ENCODE measurements at places on chromosomes 7 and 10.

DNA sequence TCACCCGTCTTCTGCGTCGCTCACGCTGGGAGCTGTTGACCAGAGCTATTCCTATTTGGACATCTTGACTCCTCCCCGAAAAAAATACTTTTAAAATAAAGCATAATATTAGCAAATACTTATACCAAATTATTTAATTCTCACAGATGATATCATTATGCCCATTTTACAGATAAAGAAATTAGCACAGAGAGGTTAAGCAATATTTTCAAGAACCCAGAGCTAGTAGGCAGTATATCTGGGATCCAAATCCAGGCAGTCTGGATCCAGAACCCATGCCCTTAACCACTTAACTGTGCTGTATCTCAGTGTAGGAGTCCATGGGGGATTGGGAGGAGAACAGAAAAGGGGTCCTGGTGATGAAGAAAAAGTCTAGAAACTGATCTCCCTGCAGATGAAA, 6.1 kb downstream of the IQUB start:
- DNase-seq = no peak

- DNase-seq = no peak
These were observed 3.4 kb upstream of the CDK13 start for GRCh38 chr7:39946693-39947092.

DNA sequence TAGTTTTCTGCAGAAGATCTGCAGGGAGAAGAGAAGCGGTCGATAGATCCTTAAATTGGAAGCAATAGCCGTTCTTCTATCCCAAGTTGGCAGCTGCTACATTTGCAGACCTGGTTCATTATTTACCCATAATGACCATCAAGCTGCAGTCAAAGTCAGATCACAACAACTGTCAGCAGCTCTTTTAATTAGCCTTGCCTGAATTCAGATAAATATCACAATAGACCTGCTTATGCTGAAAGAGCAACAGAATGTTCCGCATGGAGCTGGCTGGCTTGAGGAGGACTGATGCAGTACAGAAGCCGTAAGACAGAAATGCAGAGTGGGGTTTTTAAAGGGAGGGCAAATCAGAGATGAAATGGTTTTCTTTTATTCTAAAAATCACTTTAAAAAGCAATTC, 109.4 kb downstream of the HIBADH start:
- no peak for DNase-seq

GRCh38 chr7:87213811-87214210, 5.7 kb downstream of the TMEM243 start:
- DNase-seq = no peak

GRCh38 chr7:77791336-77791735, 6.9 kb downstream of the TMEM60 start:
- DNase-seq = no peak

DNA sequence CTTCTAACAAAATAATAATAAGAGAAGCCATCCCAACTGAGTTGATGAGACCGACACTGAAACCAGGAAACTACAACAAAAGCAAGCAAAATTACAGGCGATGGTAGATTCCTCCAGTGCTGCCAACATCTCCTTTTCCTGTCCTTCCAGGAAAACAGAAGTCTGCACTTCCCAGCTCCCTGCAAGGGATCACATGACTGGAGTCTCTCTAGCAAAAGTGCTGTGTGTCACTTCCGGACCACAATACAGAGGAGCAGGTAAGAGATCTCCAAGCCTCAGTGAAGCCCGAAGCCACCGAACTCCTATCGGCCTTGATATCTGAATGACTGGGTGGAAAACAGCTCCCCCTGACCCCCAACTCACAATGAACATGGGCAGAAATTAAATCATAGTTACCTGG, 63.2 kb downstream of the SMURF1 start:
- no peak for DNase-seq

- DNase-seq = no peak
These were observed 25.2 kb upstream of the FIGNL1 start for GRCh38 chr7:50475340-50475739.

- DNase-seq = no peak
These were observed 302.4 kb downstream of the DOCK4 start for GRCh38 chr7:111903797-111904196.

GRCh38 chr10:77770868-77771175, 133.2 kb upstream of the KCNMA1 start:
- no peak for DNase-seq

DNA sequence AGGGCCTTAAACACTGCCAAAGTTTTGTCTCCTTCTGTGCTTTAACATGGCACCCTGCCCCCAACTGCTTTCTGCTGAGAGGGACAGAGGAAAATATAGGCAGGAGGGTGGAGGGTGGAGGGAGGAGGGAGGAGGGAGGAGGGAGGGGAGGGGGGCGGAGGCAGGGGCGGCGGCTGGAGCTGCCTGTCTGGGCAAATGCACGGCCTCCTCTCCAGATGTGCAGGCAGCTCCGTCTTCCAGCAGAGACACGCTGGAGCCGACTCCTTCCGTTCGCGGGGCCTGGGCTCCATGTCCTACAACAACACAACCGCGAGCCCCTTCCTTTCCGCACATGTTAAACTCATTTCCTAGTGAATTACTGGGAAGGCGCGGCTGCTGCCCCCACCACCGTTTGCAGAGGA, 14.2 kb downstream of the EBF3 start:
- DNase-seq = no peak

- DNase-seq = no peak
These were observed 66.9 kb downstream of the MCMBP start for GRCh38 chr10:119805702-119806230.

- no peak for DNase-seq
These were observed 32.4 kb downstream of the ANXA11 start for GRCh38 chr10:80172896-80173295.

DNA sequence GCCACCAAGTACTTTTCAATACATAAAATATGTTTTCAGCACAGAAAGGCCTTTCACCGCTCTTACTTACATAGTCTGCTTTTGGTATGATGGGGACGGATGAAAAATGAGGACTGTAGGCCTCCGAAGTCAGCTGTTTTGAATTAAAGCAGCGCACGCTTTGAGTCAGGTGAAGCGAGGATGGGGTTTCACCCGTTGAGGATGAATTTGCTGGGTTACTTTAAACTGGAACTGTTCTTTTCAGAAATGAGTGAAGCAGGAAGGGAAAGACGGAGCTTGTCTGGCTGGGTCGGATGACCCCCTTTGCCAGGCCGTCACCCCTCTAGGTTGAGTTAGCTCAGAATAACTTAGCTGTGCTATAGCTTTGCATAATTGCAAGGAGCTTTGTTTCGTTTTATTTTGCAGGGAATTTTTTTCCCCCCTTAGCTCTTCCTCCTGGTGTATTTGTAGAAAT, 40.0 kb downstream of the CUX1 start:
- DNase-seq = no peak

GRCh38 chr10:49112098-49112497, 3.2 kb downstream of the VSTM4 start:
- no peak for DNase-seq

DNA sequence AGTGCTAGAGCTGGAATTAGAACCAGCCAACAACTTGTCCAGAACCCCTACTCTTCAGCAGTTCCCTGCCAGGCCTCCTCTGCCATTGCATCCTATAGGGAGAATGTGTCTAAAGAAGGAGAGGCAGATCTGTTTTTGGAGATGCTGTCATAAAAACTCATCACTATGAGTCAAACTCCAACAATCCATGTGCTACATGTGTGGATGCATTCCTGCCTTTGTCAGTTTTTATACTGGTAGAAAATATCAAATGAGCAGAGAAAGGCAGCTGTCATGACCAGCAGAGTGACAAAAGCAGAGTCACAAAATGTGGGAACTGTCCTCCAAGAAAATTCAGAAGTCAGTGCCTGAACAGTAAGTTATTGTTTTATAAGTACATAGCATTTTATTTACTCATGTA, 93.0 kb downstream of the ABLIM1 start:
- DNase-seq = no peak

GRCh38 chr10:77554996-77555397, 82.6 kb downstream of the KCNMA1 start:
- no peak for DNase-seq

DNA sequence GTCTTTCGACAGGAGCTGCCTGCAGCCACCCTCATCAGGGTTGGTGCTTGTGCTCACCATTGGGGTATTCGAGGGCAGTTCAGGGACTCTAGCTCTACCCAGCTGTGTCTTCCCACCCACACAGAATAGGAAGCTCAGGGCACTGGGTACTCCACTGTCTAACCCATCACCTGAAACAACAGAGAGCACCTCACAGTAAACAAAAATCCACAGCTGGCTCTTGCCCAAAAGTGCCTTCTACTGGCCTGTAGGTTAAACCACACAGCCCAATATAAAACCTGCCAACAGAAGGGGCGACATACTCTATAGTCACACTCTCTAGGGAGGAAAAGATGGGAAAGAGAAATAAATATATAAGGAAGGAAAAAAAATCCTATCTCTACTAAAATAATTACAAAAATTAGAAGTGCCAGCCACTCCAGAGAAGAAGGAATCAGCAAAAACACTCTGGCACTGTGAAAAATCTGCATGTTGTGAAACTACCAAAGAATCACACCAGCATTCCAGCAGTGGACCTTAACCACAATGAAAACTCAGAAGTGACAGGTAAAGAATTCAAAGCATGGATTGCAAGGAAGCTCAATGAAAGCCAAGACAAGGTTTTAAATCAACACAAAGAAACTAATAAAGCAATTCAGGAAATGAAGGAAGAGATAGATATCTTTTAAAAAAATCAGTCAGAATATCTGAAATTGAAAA, 110.0 kb downstream of the HGF start:
- no peak for DNase-seq

GRCh38 chr7:39341083-39341482, 225.1 kb upstream of the YAE1 start:
- DNase-seq = no peak
